ENCODE measurements at places on chromosomes 2 and 18.

DNA sequence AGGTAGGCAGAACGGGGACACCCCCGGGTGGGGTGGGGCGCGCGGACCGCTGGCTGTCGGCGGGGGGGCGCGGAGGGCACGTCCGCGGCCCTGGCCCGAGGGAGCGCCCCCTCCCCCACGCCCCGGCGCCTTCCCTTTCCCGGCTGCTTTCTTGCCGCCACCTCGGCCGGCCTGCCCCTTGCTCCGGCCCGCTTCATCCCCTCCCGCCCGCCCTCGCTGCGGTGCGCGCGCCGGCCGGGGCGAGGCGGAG, 443 bp downstream of the VAPA start:
- DNase-seq, result no peak

DNA sequence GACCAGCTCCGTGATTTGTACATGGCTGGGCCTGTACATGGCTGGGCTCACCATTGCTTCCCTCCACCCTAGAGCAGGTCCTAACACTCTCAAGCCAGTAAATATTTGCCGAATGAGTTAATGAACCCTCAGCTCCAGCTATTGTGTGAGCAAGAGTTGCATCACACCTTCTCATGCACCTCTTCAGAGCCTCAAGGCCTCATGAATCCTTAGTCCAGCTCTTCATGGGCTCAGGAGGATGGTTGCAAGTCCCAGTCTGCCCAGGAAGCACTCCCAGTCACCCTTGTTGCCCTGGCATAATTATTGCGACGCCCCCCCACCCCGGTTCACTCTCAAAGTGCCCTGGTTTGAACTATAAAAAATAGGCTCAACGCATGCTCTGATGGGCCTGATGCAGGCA, 30.1 kb upstream of the GNAL start:
- no peak for DNase-seq

DNA sequence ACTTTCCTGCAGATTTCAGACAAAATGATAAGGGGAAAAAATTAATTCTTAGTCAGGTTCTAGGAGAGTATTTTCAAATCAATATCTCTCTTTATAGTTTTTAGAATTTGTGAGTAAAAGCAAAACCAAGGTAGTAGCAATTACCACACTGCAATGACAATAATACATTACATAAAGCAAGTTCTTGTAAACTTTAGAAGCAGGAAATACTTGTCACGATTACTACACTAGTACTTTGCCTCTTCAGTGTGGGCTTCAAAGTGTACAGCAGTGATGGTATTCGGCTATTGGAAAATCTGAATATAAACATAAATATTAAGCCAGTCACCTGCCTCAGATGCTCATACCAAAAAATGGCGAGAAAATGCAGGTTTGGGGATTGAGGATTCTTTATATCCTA, 81.0 kb downstream of the ALPK2 start:
- DNase-seq, result no peak

DNA sequence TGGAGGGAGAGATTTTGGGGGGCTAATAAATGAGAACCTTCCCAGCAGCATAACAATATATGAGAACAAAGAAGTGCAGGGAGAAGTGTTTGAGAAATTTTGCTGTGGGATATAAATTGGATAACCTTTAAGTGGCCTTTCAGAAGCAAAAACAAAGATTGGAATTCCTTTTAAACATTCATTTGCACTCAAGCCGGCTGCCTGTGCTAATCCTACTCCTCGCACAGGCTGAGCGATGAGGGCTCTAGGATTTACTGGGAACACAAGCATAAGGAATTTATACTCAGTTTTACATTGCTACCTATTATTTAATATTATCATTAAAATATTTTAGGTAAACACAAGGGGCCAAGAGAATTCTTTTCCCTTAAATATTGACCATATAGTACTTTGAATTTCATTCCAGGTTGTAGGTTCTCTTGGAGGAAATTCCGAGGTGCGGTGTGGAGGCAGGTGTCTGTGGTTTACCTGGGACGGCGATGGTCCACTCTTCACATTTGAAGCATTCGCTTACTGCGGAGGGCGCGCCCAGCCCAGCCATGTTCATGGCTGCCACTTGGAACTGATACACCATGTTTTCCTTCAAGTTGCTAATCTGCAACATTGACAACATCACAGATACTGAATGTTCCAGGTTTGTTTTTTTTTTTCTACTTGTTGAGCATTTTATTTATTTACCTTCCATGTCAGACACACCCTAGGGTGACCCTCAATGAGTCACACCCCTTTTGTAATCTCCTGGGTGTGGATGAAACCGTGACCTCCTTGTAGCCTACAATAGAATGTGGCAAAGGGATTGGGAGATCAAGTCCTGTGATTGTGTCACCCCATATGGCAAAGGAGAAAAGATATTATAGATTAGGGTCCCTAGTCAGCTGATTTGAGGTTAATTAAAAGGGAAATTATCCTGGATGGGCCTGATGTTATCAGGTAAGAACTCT, 100.1 kb downstream of the MYOM1 start:
- DNase-seq, result no peak

DNA sequence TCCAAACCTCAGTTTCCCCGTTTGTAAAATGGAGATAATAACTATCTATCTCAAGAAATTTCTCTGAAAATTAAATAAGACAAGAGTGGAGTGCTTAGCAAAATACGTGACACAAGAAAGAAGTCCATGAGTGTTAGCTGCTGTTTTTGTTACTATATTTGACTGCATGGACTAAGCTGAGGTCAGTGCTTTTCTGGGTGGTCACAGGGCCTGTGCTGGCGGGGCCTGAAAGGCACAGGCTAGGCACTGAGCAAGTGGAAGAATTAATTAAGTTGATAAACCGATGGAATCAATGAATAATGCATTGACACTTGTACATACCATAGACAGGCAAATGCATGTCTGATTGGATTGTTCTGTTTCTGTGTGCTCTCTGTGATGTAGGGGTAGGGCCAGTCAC, 27.3 kb downstream of the RPL37A start:
- DNase-seq, result no peak

DNA sequence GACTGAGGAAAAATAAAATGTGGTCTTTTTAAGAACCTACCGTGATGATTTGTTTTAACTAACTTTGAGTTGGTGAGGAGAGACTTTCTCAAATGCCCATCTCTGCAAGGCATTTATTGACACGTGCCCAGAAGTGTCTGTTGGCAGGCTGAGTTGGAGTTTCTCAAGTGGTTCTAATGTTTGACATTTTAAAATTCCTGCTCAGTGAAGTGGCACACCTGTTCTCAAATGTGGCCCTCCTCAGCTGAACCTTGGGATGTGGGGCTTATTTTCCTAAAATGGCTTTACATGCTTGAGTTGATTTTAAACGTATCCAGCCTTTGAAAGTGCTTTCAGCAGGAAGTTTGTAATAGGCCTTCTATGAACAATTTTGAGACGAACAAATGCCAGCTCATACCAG, 876 bp upstream of the CAVIN2 start:
- no peak for DNase-seq

GRCh38 chr2:174328114-174328960, 6.4 kb upstream of the SP9 start:
- no peak for DNase-seq

- DNase-seq, result peak; percentile 63
Measured at GRCh38 chr2:100902817-100903405, 83.0 kb downstream of the NPAS2 start.

DNA sequence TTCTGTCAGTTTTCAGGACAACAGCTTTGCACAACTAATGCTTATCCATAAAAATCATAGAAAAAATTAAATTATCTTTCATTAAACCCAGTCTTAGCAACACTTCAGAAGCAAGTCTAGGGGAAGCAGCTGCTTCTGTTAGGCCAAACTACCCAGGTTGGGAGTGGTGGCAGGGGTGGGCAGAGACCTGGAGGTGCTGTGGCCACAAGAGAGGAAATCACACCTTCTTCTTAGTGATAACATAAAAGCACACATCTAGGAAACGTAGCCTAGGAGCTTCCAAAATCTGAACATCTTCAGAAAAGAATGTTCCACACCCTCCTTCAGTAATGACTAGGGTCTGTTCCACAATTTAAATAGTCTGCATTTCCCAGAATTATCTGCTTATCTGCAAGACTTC, 32.3 kb upstream of the FRZB start:
- DNase-seq, result no peak

DNA sequence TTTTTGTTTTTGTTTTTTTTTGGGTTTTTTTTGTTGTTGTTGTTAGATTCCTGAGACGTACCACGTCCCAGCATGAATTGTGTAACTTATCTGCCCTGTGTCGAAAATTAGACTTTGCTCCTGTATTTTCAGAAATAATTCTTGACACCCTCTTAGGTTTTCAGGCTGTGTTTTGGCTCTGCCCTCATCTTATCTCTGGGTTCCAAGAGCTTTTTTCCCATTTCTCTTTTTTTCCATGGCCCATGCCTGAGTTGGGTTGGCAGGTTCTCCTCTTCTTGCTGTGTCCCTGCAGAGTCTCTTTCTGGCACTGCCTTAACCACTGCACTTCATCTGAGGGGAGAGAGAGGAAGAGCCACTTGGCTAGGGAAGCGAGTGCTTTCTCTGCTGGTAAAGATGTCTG, 42.4 kb downstream of the CTIF start:
- DNase-seq, result no peak

- no peak for DNase-seq
Measured at GRCh38 chr2:230319211-230319862, 7.7 kb upstream of the SP140L start.

- DNase-seq, result no peak
Measured at GRCh38 chr18:44898498-44898897, 217.8 kb downstream of the SETBP1 start.

- peak; percentile 88 for DNase-seq
Measured at GRCh38 chr2:189287982-189288521, 108.5 kb upstream of the COL5A2 start.

GRCh38 chr2:220043990-220044335, 416.5 kb downstream of the SLC4A3 start:
- no peak for DNase-seq

GRCh38 chr2:129726216-129726615, 253.2 kb upstream of the RAB6C start:
- no peak for DNase-seq

DNA sequence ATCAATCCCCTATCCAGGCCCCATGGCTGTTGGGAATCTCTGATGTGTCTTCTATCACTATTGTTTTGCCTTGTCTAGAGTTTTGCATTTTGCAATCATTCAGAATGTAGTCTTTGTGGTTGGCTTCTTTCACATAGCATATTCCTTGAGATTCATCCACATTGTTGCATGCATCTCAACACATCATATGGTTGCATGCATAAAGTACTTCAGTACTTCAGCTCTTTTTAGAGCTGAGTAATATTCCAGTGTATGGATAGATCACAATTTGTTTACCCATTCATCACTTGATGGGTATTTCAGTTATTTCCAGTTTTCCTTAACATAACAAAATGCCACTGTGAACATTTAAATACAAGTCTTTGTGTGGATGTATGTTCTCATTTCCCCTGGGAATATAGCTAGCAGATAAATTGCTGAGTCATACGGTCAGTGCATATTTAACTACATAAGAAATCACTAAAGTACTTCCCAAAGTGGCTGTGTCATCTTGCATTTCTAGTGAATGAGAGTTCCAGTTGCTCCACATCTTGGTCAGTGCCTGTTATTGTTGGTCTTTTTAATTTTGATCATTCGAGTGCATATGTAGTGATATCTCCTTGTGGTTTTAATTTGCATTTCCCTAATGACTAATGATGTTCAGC, 138.8 kb downstream of the BCL11A start:
- no peak for DNase-seq

DNA sequence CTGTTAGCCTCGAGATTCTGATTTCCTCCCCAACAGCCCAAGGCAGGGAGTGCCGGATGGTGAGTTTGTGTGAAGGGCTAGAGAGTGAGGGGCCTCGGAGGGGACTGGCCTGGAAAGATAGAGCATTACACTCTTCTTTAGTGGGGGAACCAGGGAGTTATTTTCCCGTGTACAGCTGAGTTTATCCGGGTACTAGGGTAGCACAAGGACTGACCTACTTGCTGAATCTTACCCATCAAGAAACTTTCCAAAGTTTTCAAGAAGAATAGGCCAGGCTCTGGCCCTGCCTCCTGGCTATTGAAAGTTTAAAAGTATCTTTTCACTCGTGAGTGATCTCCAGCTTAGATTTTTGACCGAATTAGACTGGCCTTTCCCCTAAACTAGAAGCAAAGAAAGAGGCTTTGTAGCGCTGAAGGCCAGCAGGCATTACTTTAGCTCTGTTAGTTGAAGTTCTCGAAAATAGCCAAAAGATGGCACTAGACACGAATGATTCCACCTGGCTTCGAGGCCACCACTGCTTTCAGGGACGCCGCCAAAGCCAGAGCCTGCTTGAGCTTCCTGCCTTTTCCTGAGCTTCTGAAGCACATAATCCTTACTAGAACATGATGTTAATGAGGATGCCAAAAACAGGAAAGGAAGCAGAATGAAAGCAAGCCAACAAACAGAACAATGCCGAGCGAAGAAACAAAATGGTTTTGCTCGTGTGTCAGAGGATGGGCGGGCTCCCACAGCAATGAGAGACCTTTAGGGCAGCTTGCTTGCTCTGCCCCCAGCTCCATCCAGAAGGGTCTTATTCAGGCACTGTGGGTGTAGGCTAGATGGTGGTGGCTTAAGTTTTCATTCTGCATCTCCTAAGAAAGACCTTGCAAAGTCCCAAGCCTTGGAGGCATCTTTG, 55.8 kb downstream of the TSN start:
- DNase-seq, result peak; percentile 77

DNA sequence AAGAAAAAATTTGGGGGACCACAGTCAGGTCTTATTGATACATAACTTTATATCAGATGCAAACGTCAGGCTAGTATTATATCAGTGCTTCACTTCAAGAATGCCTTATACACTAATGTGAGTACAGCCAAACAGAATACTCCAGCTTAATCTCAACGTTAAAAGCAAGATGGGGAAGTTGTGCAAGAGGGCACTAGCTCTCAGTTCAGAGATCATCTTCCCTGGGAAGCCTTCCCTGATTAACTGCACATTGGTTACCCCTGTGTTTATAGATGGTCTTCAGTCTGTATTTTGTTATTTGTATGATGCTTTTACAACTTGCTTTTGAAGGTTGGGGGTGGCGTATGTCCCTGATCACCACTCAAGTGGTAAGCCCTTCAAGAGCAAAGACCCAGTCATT, 11.4 kb downstream of the EPAS1 start:
- DNase-seq, result no peak

DNA sequence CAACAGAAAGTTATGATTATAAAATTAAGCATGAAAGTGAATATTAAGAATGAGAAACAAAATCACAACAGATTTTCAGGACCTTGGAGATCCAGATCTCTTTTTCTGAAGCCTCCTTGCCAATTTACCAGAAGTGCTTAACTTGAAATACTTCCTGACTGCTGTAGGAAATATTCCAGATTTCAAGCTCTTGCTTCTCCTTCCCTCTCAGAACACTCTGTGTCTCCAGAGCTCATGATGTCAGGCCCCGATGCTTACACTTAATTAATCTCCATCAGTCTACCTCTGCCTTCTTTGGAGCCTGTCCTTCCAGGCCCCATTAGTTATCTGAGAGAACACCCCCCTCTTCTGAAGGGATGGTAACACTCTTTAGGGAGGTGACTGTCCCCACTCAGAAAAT, 20.7 kb upstream of the NT5C1B start:
- DNase-seq, result no peak

GRCh38 chr18:11674119-11674518, 14.9 kb upstream of the GNAL start:
- no peak for DNase-seq

Measured in myocyte (in vitro differentiated cells).